ENCODE measurements at places on chromosomes 2 and 18.

GRCh38 chr2:172447811-172448493 is 20.6 kb downstream of the ITGA6 start:
- DNase-seq: no peak

DNA sequence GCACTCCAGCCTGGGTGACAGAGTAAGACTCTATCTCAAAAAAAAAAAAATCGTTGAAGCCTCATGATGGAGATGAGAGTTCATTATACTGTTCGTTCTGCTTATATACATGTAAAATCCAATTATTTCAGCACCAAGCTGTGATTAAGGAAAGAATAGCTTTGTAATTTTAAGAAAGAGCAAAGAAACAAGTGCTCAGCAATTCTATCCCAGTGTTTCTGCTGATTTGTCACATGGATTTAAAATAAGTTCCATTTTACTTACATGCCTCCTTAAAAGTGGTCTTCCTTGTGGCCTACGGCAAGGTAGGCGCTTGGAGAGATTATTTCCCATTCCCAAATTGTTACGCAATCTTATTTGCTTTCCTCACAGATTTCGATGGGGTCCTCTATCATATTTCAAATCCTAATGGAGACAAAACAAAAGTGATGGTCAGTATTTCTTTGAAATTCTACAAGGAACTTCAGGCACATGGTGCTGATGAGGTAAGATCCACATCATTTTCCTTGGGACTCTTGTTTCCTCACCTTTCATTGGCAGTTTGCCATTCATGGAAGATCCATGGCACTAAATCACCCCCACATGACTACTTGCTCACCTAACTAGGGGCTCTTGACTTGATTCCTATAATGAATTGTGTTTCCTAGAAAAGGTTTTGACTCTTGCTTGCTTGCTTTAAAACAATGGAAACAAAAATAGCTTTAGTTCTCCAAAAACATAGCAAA is 11.5 kb downstream of the ARPC2 start:
- DNase-seq: no peak

GRCh38 chr2:234438305-234438977 is 58.4 kb downstream of the ARL4C start:
- no peak for DNase-seq

DNA sequence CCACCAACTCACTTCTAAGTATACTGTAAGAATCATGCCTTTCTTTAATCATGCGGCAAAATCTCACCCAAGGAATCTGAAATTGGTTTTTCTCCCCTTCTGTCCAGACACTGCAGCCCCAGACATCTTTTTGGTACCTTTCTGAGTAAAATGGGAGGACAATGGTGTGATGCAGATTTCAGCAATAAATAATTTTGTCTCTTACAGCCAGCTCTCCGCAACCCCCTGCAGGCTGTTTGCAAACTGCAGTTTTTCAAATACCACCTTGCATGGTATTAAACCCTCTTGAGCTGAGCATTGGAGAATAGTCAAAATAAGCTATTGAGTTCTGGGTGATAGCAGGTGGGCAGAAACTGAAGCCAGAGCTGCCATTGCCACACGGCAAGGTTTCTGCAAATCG is 32.2 kb downstream of the GPR39 start:
- peak; percentile 30 for DNase-seq

GRCh38 chr2:109209941-109210340 is 80.9 kb downstream of the SH3RF3 start:
- DNase-seq: no peak

DNA sequence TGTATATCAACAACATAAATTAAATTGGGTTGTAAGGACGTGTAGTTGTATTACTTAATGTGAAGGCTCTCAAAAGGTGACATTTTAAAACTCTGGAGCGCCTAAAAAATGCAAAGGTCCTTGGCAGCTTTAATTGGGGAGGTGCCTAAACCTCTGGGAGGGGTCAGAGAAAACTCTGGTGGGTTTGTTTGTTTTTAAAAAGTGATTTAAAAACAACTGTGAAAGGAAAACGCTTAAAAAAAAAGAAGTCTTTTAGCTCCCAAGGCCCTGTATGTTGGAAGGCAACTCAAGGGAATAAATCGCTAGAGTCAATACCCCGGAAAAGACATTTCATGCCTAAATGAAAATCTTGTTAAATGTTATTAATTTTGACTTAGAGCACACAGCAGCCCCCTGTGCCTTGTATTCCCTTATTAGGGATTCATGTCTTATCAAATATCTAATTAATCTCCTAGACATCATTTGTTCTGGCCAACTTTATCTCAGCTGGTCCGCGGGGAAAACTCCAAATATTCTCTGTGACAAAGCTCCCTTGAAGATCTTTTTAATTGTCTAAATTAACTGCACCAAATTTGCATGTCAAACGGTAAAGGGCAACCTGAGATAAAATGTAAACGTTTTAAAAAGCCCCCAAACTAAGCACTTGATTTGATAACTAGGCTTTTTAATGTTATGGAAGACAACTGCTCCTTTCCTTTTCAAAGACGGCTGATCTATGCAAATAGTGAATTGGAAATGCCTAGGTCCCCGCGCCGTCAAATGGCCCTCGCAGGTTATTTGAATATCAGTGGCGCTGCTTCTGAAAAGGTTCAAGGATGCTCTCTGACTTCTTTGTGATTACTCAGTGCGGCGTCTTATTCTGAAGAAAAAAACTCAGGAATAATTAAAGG is 4.2 kb downstream of the SP9 start:
- no peak for DNase-seq

GRCh38 chr2:106969777-106970176 is 83.8 kb upstream of the ST6GAL2 start:
- DNase-seq: no peak

DNA sequence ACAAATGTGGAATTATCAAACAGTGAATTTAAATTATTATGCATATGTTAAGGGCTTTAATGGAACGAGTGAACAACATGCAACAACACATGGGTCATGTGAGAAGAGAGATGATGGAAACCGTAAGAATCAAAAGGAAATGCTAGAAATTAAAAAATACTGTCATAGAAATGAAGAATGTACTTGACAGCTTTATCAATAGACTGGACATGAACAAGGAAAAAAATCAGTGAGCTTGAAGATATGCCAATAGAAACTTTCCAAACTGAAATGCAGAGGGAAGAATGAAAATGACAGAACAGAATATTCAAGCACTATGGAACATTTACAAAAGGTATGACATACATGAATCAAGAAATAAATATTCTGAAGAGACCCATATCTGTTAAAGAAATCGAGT is 117.7 kb upstream of the KCNJ3 start:
- no peak for DNase-seq

DNA sequence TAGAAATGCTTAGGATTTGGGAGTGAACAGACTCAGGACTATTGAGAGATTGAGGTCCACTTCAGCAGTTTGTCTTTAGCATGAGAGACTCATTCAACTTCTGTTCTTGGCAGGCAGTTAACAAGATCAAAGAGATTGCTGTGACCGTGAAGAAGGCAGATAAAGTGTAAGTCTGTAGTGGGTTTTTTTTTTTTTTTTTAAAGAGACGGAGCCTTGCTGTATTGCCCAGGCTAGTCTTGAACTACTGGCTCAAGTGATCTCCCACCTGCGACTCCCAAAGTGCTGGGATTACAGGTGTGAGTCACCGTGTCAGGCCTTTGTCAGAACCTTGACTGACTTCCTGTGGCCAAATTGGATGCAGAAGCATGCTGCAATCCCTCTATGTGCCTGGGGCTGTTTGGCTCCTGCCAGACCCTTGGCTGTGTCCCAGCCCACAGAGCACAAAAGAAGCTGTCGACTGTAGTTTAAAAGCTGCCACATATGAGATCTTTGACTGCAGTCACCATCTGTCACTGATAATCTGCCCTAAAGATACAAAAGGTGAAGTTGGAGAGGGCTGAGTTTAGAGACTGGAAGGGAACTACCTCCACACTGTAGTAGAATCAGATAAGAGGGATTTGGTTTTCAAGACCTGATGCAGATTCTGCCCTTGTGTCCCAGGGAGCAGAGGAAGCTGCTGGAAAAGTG is 9.9 kb downstream of the CCT7 start:
- no peak for DNase-seq

- peak; percentile 37 for DNase-seq
Observed at GRCh38 chr2:15748736-15749323, 157.2 kb downstream of the DDX1 start.

DNA sequence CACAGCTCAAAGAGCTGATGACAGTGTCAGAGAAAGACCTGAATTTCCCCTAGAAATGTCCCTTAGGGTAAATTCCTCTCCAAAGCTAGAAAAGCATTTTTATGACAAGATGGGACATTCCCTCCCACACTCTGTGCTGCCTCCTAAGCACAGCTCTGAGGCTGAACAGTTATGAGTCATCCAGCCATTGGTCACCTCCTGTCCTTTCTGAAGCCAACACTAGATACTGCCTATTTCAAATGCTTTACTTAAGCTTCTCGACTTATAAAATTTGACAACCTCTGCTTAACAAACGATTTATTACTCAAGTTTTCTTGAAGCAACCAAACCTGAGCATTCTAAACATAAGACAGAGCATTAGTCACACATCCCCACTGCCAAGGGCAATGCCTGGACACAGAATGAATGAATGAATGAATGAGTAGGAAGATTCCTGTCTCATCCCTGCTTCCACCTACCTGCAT is 35.4 kb downstream of the B4GALT6 start:
- DNase-seq: peak; percentile 50

- DNase-seq: peak; percentile 53
Observed at GRCh38 chr2:232365621-232366321, 12.8 kb upstream of the ALPP start.

DNA sequence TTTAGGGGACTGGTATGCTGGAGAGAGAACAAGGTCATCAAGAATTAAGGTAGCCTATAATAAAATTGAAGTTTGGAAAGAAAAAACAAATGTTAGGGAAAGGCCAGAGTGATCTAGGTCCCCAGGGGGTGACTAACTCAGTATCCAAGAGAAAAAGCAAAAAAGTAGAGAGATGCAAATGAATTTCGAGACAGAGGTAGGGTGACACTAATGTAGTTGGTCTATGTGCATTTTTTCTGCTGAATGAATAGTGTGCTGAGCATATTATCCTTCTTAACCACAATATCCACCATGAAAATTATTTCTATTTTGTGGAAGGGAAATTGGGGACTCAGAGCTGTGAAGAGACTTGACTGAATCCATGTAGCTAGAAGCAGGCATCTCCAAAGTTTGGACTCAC is 9.8 kb downstream of the IL36A start:
- no peak for DNase-seq

DNA sequence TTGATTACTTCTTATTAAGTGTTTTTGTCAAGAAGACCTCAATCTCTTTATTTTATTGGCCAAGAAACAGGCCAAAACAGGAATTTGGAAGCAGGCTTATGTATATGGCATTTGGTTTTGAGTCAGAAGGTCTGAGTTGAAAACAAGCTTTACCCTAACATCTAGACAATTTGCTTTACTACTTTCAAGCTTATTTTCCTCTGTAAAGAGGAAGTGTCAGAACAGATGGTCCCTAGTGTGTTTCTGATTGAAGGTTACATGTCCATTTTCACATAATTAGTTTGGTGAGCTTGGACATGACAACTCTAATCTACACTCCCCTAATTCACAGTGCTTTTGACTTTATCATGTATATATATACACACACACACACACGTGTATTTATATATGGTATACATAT is 19.8 kb upstream of the MAP4K4 start:
- no peak for DNase-seq

DNA sequence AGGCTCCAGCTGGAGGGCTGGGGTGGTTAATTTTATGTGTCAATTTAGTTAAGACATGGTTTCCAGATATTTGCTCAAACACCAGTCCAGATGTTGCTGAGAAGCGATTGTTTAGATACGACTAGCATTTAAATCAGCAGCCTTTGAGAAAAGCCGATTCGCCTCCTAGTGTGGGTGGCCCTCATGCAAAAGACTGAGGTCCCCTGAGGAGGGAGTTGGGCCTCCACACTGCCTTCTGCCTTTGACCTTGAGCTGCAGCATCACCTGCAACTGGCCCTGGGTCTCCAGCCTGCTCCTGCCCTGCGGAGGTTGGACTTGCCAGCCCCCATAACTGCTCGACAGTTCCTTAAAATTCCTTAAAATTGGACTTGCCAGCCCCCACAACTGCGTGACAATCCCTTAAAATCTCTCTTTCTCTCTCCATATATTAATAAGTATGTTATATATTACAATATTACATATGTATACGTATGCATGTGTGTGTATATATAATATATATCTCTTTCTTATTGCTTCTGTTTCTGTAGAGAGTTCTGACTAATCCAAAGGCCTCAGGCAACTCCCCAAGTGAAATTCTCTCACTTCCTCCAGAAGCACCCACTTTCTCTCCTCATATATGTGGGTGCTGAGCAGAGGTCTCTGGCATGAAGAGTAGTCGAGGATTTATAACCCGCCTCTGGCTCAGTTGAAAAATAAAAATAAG is 14.4 kb downstream of the FBLN7 start:
- no peak for DNase-seq

GRCh38 chr2:81250270-81250669 is 945.7 kb upstream of the LRRTM1 start:
- no peak for DNase-seq

GRCh38 chr2:143936848-143937722 is 582.8 kb downstream of the ZEB2 start:
- DNase-seq: peak; percentile 33

- DNase-seq: no peak
Observed at GRCh38 chr2:109185338-109185737, 56.3 kb downstream of the SH3RF3 start.

DNA sequence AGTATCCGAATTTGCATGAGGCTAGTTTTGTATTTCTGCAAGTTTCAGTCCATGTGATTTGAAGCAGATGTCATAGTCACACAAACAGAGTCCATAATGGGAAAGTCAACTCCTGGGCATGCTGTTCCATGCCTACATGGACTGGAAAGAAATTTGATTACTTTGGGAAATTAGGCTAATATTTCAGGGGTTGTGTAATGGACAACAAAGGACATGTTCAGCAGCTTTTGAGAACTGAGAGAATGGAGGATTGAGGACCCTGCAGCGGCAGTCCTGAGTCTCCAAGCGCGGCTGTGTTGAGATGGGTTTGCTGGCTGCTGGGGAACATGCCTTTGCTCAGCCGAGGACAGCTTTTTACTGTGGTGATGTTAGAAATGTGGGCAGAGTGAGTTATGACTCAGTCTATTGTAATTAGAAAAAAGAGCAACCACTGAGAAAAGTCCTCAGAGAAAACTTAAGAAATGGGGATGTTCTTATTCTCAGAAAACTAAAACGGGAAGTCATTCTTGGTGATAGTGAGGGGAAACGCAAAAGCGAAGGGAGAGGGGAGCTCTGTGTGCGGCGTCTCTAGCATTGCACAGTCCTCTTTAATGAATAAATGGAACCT is 149.2 kb downstream of the FAM210A start:
- peak; percentile 11 for DNase-seq

- no peak for DNase-seq
Observed at GRCh38 chr18:9711361-9712129, 3.4 kb downstream of the RAB31 start.

DNA sequence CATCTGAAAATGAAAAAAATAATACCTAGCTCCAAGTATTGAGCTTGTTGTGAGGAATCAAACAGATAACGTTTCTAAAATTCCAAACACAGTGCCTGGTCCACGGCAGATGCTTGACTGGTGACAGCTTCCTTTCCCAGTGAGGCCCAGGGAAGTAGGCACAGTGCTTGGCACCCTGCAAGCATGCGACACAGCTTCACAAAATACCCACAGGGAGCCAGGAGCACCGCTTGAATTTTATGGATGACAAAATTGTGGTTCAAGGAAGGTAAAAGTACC is 205.1 kb upstream of the TNP1 start:
- DNase-seq: no peak

- DNase-seq: no peak
Observed at GRCh38 chr2:51410331-51410730, 378.4 kb upstream of the NRXN1 start.
